ENCODE measurements at places on chromosomes 3 and 15. TPM values are rescaled to one million over a fixed set of nuclear protein-coding genes. Genes with fewer than 3 reads are reported as not detected.

DNA sequence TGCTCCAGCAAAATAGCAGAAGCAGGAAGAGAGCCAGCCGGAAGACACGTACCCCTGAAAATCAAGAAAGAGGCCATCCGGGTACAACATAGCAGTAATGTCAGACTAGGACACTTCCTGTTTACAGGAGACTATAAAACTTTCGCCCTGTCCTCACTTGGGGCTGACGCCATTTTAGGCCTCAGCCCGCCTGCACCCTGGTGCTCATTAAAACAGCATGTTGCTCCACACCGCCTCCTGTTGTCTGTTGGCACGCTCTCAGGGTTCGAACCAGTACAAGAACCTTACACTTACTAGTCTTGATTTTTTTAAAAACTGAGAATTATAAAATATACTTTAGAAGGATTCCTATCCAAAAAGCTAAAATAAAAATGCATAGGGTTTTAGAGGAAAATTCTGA is 159.8 kb upstream of the NR2E3 start:
- no peak overlapping the region for H3K27ac ChIP-seq
- H3K27me3 ChIP-seq: no peaks in the 10 kb centered on the region
- H3K36me3 ChIP-seq: no peaks in the 10 kb centered on the region
- peaks cover 9% of the 10 kb centered on the region for H3K4me1 ChIP-seq

- no peaks in the 10 kb centered on the region for H3K4me1 ChIP-seq
- H3K4me3 ChIP-seq: no peak overlapping the region
- peaks cover 2% of the 10 kb centered on the region for H3K27me3 ChIP-seq
These were observed 492.4 kb downstream of the MCTP2 start for GRCh38 chr15:94723801-94724200.

DNA sequence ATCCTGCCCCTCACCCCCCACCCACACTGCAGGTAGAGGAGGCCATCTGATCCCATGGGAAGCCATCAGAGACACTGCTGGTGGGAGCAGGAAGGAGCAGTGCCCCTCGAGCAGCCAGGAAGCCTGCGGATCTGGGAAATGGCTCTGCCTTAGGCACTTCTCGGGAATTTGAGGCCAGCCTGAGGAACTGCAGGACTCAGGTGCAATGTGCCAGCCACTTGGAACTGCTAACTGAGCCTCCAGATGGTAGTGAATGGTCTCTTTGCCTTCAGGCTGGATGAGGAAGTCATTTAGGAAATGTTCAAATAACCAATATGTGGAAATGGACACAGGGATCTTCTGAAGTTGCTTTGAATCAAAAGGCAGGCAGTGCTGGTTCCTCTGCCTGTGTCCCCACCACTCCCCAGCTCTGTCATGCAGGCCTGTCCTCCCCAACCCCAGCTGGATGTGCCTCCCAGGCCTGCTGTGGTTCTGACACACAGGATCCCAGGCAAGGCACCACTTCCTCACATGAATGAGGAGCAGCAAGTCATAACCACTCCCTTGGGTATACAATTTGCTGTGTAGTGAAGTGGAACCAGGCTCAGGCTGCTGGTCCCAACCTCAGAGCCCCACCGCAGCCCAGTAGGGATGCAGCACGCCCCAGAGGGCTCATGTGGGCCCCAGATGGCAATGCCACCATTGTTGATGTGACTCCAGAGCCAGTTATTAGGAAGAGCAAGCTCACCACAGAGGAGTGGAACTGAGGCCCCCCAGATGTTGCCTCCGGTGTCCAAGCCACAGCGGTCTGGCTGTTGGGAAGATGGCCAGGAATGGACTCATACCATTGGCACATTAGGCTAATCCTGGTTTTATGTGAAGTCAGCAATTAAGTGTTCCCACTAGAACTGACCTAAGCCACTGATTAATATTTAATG is 46.5 kb upstream of the LIMD1 start:
- H3K4me3 ChIP-seq: no peak overlapping the region
- no peaks in the 10 kb centered on the region for H3K36me3 ChIP-seq
- H3K27ac ChIP-seq: peak overlapping the region; percentile 56
- peak; percentile 80 for DNase-seq
- no peaks in the 10 kb centered on the region for H3K27me3 ChIP-seq

DNA sequence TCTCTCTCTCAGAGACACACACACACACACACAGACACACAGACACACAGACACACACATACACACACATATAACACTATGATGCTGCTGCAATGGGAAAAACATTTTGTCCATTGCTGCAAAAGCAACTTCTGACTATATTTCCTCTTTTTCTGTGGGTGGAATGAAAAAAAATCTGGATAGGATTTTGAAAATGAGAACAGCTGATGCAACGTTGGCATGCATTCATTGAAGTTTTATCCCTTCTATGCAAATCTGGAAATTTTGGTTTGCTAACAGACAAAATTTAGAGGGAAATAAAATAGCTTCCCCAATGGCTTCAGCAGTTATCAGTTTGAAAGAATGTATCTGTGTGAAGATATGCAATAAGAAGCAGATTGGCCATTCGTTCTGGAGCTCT is 763.4 kb upstream of the GRM7 start:
- no peak for DNase-seq
- H3K27ac ChIP-seq: no peak overlapping the region
- no peak overlapping the region for H3K4me3 ChIP-seq
- H3K27me3 ChIP-seq: no peaks in the 10 kb centered on the region
- H3K36me3 ChIP-seq: no peaks in the 10 kb centered on the region

GRCh38 chr15:90051874-90052273 is 50.4 kb downstream of the IDH2 start:
- H3K36me3 ChIP-seq: no peaks in the 10 kb centered on the region
- H3K27me3 ChIP-seq: no peaks in the 10 kb centered on the region
- no peak overlapping the region for H3K27ac ChIP-seq
- no peak overlapping the region for H3K4me3 ChIP-seq
- DNase-seq: no peak
- H3K4me1 ChIP-seq: peaks cover 28% of the 10 kb centered on the region

- no peaks in the 10 kb centered on the region for H3K36me3 ChIP-seq
- peaks cover 5% of the 10 kb centered on the region for H3K4me1 ChIP-seq
- H3K4me3 ChIP-seq: no peak overlapping the region
- DNase-seq: no peak
- H3K27ac ChIP-seq: peak overlapping the region; percentile 35
- H3K27me3 ChIP-seq: no peaks in the 10 kb centered on the region
These were observed 365.8 kb upstream of the MCTP2 start for GRCh38 chr15:93865586-93865985.

DNA sequence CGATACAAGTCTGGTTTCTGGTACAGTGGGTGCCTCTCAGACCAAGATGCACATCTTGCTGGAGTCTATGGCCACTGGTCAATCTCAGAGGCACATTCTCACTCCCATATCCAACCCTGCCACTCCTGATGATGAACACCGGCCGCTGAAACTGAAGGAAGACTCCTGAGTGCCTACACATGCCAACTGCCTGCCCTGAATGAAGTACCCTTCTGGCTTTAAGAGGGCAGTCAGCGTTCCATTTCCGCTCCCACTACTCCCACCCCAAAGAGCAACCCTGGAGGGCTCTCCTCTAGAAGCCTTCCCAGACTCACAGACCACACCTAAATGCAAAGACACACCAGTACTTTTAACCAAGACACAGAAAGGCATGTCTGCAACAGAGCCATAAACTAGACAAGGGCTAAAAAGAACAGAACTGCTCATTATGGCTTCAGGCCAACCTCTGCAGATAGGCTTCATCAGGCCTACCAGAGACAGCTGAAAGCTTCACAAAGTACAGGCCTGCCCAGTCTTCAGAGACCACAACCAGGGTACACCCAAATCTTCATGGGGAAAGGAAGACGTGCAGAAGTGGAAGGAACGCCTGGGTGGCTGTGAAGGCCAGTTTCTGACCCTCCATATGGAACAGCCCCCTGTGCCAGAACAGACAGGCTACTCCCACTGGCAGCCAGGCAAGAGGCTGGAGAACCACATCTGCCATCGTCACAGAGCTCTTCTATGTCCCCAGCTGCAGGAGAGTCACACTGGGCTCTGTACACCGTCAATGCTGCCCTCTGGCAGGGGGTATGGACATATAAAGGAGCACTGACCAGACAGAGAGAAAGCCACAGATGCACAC is 14.3 kb downstream of the ANP32A start:
- H3K4me3 ChIP-seq: no peak overlapping the region
- peaks cover 73% of the 10 kb centered on the region for H3K4me1 ChIP-seq

- no peak overlapping the region for H3K4me3 ChIP-seq
- peaks cover 4% of the 10 kb centered on the region for H3K4me1 ChIP-seq
- H3K27me3 ChIP-seq: no peaks in the 10 kb centered on the region
These were observed 203.0 kb downstream of the TIGIT start for GRCh38 chr3:114496874-114497273.

GRCh38 chr3:153591561-153592245 is 429.7 kb downstream of the RAP2B start:
- no peaks in the 10 kb centered on the region for H3K36me3 ChIP-seq
- H3K4me1 ChIP-seq: no peaks in the 10 kb centered on the region
- H3K4me3 ChIP-seq: no peak overlapping the region
- H3K27ac ChIP-seq: no peak overlapping the region
- no peak for DNase-seq

DNA sequence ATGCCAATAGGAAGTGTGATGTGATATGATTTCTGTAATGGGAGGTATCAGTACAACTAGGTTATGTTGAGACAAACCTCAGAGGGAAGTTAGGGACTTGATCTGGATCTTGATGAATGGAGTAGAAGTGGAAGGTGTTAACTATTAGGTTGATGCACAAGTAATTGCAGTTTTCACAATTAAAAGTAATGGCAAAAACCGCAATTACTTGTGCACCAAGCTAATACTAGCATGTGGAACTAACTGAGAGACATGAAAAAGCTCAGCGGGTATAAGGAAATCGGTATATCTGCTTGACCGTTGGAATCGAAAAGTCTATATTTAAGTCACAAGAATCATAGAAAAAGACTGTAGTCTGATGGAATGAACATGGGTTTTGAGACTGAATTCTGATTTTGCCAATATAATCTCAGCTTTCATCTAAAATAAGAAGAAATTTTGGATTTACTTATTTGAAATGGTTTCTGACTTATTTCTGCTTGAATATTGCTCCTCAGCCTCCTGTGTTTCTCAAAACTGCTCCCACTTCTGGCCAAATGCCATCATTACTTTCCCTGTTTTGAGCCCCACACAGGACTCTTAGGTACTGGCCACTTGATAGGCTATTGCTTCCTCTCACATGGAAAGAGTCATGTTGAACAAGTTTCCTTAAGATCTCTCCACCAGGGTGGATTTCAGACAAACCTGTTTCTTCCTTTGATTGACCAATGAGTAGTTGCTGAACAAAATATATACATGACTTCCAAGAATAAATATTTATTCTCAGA is 271.5 kb upstream of the COL8A1 start:
- no peaks in the 10 kb centered on the region for H3K4me1 ChIP-seq
- no peak overlapping the region for H3K27ac ChIP-seq
- H3K36me3 ChIP-seq: no peaks in the 10 kb centered on the region
- no peaks in the 10 kb centered on the region for H3K27me3 ChIP-seq
- no peak overlapping the region for H3K4me3 ChIP-seq
- DNase-seq: no peak

- no peak overlapping the region for H3K4me3 ChIP-seq
- H3K36me3 ChIP-seq: no peaks in the 10 kb centered on the region
- H3K4me1 ChIP-seq: no peaks in the 10 kb centered on the region
- no peak for DNase-seq
These were observed 56.8 kb upstream of the COL6A5 start for GRCh38 chr3:130288670-130289069.

- no peaks in the 10 kb centered on the region for H3K36me3 ChIP-seq
- peaks cover 3% of the 10 kb centered on the region for H3K27me3 ChIP-seq
- no peaks in the 10 kb centered on the region for H3K4me1 ChIP-seq
- H3K4me3 ChIP-seq: no peak overlapping the region
- DNase-seq: no peak
- H3K27ac ChIP-seq: no peak overlapping the region
These were observed 69.8 kb downstream of the CHRNA7 start for GRCh38 chr15:32099956-32100684.

- H3K36me3 ChIP-seq: no peaks in the 10 kb centered on the region
- DNase-seq: no peak
- H3K27me3 ChIP-seq: no peaks in the 10 kb centered on the region
- H3K27ac ChIP-seq: no peak overlapping the region
- H3K4me3 ChIP-seq: no peak overlapping the region
These were observed 24.4 kb upstream of the TP63 start for GRCh38 chr3:189606774-189607173.

GRCh38 chr3:121999931-122000330 is 22.1 kb downstream of the ILDR1 start:
- no peaks in the 10 kb centered on the region for H3K4me1 ChIP-seq
- DNase-seq: no peak
- H3K4me3 ChIP-seq: no peak overlapping the region

GRCh38 chr15:92197746-92198145 is 195.9 kb upstream of the ST8SIA2 start:
- DNase-seq: no peak
- H3K27ac ChIP-seq: no peak overlapping the region

- no peak overlapping the region for H3K4me3 ChIP-seq
- peak; percentile 23 for DNase-seq
- no peaks in the 10 kb centered on the region for H3K4me1 ChIP-seq
These were observed 196.0 kb upstream of the TOPAZ1 start for GRCh38 chr3:44045476-44046275.

- H3K27ac ChIP-seq: peak overlapping the region; percentile 51
- peaks cover 49% of the 10 kb centered on the region for H3K4me1 ChIP-seq
- no peaks in the 10 kb centered on the region for H3K36me3 ChIP-seq
- no peak overlapping the region for H3K4me3 ChIP-seq
- no peaks in the 10 kb centered on the region for H3K27me3 ChIP-seq
These were observed 33.4 kb downstream of the PRKCD start for GRCh38 chr3:53194210-53195065.

DNA sequence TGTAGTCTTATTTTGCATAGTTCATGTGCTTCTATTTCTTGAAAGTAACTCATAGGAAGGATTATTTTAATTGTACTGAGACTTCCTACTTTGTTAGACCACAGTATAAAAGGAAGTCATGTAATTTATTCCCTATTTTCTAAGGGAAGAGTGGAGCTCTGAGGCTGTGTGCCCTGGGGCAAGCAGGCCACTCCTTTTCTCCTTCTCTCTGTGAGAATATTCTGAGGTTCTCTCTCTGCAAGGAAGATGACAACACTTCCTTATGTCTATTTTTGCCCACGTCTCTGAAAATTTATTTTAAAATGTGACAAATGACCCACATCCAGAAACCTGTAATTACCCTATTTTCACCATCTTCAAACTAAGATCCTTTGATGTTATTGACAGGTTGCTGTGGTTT is 11.0 kb downstream of the KCTD6 start:
- no peak overlapping the region for H3K4me3 ChIP-seq
- no peak overlapping the region for H3K27ac ChIP-seq
- no peaks in the 10 kb centered on the region for H3K27me3 ChIP-seq
- peaks cover 54% of the 10 kb centered on the region for H3K36me3 ChIP-seq
- DNase-seq: no peak

IGSF11 gene
- total RNA-seq: 2.9 TPM

THRB gene
- 28.5 TPM for total RNA-seq

CASR gene
- total RNA-seq: not detected

NOX5 gene
- 0.29 TPM for total RNA-seq

USP13 gene
- total RNA-seq: 287 TPM

NOP10 gene
- total RNA-seq: 126 TPM

SLCO2A1 gene
- total RNA-seq: 15.8 TPM

SEMA3G gene
- total RNA-seq: 13.4 TPM
